Smooth muscle cell of the coronary artery (primary cell): ENCODE measurements at places on chromosomes 11 and 22. TPM values are rescaled to one million over a fixed set of nuclear protein-coding genes. Genes with fewer than 3 reads are reported as not detected.

The PARVG gene
- total RNA-seq, result not detected in 2 replicates

The NXPE2 gene
- total RNA-seq, result 0.08 TPM in 1 of 2 replicates, not detected in the other

The TRIM49 gene
- not detected in 2 replicates for total RNA-seq

The SNU13 gene
- total RNA-seq, result 76.8 and 94.9 TPM in 2 replicates

The PLEKHB1 gene
- 1.1 and 2.0 TPM in 2 replicates for total RNA-seq

The SCGB1C1 gene
- total RNA-seq, result not detected in 2 replicates

The TMPRSS13 gene
- total RNA-seq, result not detected in 2 replicates

The MRGPRX4 gene
- total RNA-seq, result not detected in 2 replicates

The BIK gene
- not detected in 2 replicates for total RNA-seq

The OR10A2 gene
- total RNA-seq, result not detected in 2 replicates

The TMPRSS5 gene
- total RNA-seq, result 0.08 TPM in 1 of 2 replicates, not detected in the other
